Tibial nerve (tissue), 4 donors: ENCODE measurements at places on chromosomes 16 and 17.

DNA sequence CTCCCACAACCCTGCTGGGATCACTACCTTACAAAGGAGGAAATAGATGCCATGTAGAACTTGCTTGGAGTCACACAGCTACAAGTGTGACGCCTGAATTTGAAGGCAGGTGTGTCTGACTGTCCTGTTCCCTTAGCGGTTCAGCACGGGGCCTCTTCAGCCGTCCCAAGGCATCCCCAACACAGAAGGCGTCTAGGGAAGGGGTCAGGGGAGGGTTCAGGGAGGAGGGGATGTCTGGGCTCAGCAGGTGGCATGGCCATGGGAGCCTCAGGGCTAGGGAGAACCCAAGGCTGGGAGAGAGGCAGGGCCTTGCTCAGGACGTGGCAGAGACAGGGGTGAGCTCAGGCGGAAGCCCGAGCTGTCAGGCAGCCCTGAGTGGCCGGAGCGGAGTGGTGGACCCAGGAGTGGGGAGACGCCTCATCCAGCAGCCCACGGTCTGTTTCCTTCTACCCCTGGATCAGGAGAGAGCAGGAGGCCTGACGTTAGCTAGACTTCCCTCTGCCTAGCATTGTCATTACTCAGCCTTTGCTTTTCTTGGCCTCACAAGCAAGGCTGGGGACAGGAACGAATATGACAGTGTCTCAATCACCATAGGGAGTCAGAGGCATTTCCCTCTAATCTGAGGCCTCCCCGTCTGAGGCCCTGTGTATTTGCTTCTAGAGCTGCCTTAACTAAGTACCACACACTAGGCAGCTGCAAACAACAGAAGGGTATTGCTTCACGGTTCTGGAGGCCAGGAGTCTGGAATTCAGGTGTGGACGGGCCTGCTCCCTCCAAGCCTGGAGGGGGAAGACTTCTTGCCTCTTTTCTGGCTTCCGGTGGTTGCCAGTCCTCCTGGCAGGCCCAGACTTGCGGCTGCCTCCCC is 31.3 kb upstream of the ANKRD40CL start:
- DNase-seq: no peak

DNA sequence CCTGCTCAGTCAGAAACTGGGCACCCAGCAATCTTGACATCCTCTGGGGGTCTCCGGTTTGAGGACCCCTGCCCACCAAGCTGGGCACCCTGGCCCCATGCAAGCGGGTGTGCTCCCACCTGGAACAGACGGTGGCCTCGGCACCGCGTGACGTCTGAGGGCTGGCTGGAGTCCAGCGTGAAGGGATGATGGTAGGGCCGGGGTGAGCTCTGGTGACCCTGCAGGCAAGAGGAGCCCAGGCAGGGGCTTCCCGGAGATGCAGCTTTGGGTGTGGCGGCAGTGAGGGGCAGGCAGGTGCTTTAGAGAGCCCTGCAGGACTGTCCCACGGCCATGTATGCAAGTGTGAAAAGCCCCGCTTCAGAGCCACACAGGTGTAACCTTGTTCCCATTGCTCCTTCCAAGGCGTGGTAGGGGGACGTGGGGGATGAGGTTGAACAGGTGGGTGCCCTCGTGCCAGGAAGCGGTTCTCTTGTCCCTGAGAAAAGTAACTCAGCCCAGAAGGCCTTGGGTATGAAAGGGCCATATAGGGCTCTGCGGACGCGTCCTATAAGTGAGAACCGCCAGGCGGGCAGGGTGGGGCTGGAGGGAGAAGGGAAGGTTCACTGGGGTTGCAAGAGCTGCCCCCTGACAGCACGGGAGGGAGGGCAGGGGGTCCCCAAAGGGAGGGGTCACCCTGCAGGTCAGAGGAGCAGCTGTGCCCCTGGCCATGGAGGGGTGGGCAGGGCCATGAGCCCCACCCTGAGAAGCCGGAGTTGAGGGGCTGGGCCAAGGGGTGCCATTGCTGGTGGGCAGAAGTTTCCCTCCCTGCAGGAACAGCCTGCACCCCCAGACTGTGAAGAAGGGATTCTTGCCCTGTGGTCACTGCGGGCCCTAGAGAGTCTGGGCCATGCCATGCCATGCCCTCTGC is 9.2 kb downstream of the RGS11 start:
- no peak for DNase-seq

DNA sequence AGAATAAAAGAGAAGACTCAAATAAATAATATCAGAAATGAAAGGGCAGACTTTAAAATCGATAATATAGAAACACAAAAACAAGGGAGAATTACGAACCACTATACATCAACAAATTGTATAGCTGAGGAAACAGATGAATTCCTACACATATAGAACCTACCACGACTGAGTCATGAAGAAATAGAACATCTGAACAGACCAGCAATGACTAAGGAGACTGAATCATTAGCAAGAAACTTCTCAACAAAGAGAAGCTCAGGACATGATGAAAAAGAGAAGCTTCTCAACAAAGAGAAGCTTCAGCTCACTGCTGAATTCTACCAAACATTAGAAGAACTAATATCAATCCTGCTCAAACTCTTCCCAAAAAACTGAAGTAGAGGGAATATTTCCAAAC is 255.9 kb downstream of the CEP112 start:
- no peak for DNase-seq

DNA sequence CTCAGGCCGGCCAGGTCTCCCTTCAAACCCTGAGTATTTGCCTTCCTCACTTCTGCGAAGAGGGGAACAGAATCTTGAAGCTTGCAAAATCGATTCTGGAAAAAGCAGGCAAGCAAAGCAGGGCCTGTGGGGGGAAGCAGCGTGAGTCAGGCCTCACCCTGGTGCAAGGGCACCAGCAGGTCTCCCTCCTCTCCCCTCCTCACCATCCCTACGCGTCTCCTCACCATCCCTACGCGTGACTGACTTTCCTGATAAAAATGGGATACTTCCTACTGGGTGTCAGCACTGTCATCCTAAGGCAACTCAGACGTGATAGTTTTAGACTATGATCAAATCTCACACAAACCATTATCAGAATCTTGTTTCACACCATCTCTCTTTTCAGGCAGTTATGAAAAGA is 12.1 kb downstream of the CMTM3 start:
- DNase-seq: no peak

DNA sequence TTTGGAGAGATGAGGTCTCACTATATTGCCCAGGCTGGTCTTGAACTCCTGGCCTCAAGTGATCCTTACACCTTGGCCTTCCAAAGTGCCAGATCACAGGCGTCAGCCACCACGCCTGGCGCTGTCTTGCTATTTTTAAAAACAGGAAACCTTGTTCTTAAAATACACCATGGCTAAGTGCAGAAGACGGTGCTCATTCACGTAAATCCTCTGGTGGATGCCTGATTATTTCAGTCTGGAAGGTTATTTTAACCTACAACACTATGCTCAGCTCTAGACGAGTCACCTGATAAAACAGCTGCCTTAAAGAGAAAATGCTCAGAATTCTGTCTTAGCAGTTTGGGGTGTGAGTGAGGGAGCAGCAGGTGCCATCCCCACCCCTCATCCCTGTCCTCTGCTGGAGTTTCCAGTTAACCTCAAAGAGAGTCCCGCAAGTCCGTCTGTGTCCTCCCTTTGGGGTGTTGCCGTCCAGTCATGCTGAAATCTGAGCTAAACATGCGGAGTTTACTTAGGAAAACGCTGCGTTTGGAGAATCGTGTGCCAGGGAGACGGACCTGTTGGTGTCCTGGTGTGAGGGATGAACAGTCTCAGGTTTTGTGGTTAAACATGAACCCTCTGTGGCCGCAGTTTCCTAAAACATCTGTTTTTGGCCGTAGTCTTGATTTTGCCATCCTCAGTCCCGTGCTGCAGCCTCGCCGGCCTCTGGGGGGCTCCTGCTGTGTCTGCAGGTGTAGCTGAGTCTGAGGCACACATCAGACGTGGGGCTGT is 17.1 kb downstream of the SPG7 start:
- no peak for DNase-seq

DNA sequence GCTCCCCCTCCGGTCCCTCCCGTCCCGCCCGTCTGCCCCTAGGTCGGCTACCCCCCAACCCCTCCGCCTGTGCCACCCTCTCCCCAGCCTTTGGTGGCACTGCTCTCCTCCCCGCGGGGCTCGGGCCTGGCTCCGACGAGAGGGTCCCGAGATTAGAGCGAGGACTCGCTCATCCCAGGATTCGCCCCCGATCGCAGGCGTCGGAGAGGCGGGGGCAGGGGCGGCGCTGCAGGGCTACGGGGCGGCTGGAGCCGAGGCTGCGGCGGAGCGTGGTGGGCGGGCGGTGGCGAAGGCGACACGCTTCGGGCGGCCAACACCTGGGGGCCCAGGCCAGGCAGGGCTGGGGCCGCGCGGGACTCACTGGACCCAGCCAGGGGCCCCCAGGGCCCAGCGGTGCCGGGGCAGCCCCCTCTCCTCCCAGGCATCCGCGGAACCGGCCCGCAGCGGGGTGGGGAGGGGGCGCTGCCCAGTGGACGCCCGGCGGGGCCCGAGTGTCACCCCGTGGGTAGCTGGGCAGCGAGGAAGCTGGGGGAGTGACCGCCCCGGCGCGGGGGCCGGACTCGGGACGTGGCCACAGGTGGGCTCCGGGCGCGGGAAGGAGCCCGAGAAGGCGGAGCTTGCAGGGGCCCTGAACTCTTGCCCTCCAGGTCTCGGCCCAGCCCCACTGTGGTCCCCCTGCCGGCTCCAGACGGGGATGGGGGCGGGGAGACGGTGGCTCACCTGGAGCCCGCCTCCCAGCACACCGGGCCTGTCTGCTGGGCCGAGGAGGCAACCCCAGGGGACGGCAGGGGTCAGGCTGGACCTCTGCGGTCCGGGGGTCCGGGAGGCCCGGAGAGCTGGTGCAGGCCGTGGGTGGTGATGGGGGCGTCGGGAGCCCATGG is 1.5 kb downstream of the MGAT5B start:
- DNase-seq: no peak

- no peak for DNase-seq
Observed at GRCh38 chr16:9438991-9439390, 347.5 kb downstream of the HAPSTR1 start.

DNA sequence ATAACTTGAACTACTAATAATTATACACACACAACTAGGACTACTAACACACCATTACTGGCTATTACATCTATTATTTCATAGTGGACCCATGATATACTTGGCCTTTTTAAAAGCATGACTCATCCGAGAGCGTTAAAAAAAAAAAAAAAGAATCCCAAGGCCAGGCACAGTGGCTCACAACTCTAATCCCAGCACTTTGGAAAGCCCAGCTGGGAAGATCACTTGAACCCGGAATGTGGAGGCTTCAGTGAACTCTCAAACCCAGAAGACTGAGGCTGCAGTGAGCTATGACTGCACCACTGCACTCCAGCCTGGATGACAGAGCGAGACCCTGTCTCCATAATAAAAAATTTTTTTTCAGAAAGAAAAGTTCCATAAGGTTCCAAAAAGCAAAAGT is 3.1 kb downstream of the GLG1 start:
- no peak for DNase-seq

- DNase-seq: no peak
Observed at GRCh38 chr17:6328279-6328678, 106.6 kb downstream of the AIPL1 start.

DNA sequence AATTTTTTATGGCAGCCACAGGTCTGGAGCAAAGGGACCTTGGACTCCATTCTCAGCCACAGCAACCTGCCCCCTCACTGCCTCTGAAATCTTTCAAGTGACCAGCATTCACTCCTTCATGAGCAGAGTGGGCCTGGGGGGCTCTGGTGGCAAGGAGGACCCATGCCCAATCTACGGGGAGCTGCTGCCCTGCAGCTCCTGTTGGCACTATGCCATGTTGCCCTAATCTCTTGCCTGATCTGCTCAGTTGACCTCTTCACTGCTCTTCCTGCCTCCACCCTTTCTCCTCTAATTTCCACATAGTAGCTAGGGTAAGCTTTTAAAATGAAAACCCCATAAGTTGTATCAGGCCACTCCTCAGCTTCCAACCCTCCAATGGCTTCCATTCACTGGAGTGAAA is 2.9 kb upstream of the PRKCB start:
- no peak for DNase-seq

GRCh38 chr17:55926276-55926990 is 175.6 kb downstream of the PCTP start:
- DNase-seq: no peak

- no peak for DNase-seq
Observed at GRCh38 chr16:2490190-2491105, 15.5 kb downstream of the TBC1D24 start.

- no peak for DNase-seq
Observed at GRCh38 chr16:85046472-85046916, 18.9 kb downstream of the KIAA0513 start.

DNA sequence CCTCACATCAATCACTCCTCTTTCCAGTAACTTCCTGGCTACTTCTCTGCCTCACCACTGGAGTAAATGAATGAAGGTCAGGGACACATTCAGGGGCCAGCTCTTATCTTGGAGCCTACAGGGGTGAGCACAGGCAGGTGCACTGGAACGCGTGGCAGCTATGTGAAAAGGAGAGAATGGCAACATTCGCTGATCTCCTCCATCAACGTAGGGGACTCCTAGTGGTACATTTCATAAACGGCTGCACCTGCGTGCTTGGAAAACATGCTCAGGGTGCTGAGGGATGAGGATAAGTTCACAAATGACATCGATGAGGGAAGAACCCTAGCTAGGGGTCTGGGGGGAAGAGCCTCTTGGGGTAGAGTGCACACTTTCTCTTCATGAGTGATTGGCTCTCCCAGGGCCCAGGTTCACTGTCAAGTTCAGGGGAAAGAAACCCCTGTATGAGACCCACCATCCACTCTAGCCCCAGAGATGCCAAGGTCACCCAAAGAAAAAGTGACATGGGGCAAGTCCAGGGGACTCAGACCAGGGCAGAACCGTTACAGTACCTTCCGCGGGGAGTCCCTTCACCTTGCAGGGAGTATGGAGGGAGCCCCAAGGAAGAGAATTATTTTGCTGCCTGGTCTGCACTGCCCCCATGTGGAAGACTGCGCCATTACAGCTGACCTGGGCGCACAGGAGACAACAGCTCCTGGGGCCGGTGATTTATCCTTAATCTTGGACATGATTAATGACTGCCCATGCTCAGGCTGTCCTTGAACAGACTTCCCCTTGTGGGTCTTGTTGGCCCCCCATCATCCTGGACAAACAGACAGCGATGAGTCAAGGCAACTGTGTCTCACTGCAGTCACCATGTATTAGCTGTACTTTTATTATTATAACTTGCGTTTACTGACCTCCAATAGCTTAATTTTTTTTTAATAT is 30.1 kb downstream of the VAC14 start:
- DNase-seq: peak; percentile 45

GRCh38 chr16:22217890-22218730 is 12.0 kb downstream of the EEF2K start:
- no peak for DNase-seq

GRCh38 chr17:49316889-49317675 is 45.0 kb downstream of the ZNF652 start:
- no peak for DNase-seq

DNA sequence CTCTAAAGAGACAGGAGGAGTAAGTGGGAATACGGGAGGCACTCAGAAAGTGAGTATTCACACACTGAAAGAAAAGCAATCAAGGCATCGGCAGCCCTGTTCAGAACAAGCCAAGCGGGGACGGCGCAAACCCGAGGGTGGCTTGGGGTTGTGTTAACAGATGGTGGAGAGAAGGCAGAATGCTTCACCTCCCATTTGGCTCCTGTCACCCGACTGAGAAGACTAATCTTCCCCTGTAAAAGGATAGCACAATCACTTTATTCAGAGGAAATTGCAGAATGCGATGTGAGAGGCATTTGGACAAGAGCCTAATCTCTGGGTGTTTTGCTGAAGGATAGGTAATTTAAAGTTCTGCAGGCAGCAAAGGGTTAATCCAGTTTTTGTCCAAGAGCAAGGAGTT is 119.3 kb upstream of the WSCD1 start:
- no peak for DNase-seq
